ENCODE measurements at places on chromosomes 1 and 21. TPM values are rescaled to one million over a fixed set of nuclear protein-coding genes. Genes with fewer than 3 reads are reported as not detected.

POU3F1 gene
- total RNA-seq: 9.4 TPM

TRIM45 gene
- 5.0 TPM for total RNA-seq

C1orf116 gene
- total RNA-seq: not detected

GBP4 gene
- total RNA-seq: 2.2 TPM

UBE2G2 gene
- total RNA-seq: 61.8 TPM

HUNK gene
- 9.4 TPM for total RNA-seq

OPTC gene
- total RNA-seq: not detected

PPM1J gene
- 4.4 TPM for total RNA-seq

OR2AK2 gene
- total RNA-seq: 0.78 TPM

OR6N1 gene
- not detected for total RNA-seq

ILDR2 gene
- 14.2 TPM for total RNA-seq

HOOK1 gene
- 16.8 TPM for total RNA-seq

FCGR1A gene
- total RNA-seq: 9.8 TPM

LHX8 gene
- total RNA-seq: not detected

IRF2BP2 gene
- total RNA-seq: 140 TPM

OLIG2 gene
- 23.9 TPM for total RNA-seq

TRIM17 gene
- 0.78 TPM for total RNA-seq

NTNG1 gene
- total RNA-seq: 18.6 TPM

MAN1C1 gene
- total RNA-seq: 8.6 TPM

CHI3L2 gene
- total RNA-seq: 0.47 TPM

ALPL gene
- total RNA-seq: 1.4 TPM

RHD gene
- total RNA-seq: 0.16 TPM

LAPTM5 gene
- 3.9 TPM for total RNA-seq

RHBG gene
- total RNA-seq: not detected

HPDL gene
- 0.62 TPM for total RNA-seq

FCER1G gene
- total RNA-seq: 1.6 TPM

CLDN8 gene
- total RNA-seq: not detected

CADM3 gene
- total RNA-seq: 112 TPM

KRTAP7-1 gene
- not detected for total RNA-seq

B3GALT2 gene
- 160 TPM for total RNA-seq
